ENCODE measurements at places on chromosomes 5 and 9. TPM values are rescaled to one million over a fixed set of nuclear protein-coding genes. Genes with fewer than 3 reads are reported as not detected.

DNA sequence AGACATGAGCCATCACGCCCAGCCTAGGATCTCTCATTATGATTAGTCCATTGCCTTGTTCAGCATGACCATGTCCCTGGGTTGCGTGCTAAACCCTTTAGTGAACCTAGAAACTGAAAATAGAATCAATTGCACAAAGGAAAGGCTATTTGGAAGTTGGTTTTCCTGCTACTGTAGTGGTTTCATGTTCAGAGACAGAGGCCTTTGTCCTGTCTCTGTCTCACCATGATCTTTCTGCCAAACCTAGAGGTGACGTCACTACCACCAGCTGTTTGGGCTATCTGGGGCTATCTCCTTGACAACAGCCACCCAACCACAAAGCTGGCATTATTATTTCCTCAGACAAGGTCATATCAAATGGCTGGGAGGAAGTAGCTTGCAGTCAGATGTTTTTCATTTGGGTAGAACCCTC is 4.0 kb upstream of the CDK5RAP2 start:
- no peak for DNase-seq

The ARID3C gene
- 1.6 TPM for total RNA-seq

The STKLD1 gene
- total RNA-seq = 1.1 TPM

The PHF19 gene
- total RNA-seq = 312 TPM

DNA sequence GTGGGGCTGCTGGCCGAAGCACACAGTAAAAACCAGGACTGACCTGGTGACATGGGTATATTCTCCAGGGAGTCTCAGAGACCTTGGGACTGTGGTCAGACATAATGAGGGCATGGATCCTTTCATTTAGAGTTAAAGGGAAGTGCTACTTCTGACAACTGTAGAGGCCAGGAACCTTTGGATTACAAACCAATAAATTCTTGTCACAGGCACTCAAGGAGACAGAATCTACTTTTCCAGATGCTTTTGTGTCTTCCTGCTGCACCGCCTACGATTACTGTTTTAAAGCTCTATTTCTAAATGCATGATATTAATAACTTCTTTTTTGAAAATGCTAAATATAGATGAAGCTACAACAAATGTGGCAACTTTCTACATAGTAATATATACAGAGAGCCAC is 106.5 kb upstream of the LPAR1 start:
- DNase-seq = no peak

DNA sequence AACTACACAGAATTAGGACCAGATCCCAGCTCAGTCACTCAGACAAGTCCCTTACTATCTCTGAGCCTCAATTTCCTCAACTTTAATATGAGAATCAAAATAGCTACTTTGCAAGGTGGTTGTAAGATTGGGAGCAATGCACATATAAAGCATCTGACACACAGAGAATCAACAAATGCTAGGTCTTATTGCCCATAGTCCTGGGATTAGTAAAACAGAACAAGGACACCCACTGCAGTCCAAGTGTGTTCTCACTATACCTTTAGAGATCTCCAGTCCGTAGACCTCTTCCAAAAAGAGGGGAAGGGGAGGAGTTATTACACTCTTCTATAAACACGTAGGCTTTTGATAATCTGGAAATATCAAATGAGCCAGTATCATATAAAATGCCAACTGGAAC is 190.0 kb downstream of the CCDC192 start:
- no peak for DNase-seq

The PCDHGB1 gene
- not detected for total RNA-seq

The FOXD4L3 gene
- total RNA-seq = not detected

The RASEF gene
- total RNA-seq = not detected

DNA sequence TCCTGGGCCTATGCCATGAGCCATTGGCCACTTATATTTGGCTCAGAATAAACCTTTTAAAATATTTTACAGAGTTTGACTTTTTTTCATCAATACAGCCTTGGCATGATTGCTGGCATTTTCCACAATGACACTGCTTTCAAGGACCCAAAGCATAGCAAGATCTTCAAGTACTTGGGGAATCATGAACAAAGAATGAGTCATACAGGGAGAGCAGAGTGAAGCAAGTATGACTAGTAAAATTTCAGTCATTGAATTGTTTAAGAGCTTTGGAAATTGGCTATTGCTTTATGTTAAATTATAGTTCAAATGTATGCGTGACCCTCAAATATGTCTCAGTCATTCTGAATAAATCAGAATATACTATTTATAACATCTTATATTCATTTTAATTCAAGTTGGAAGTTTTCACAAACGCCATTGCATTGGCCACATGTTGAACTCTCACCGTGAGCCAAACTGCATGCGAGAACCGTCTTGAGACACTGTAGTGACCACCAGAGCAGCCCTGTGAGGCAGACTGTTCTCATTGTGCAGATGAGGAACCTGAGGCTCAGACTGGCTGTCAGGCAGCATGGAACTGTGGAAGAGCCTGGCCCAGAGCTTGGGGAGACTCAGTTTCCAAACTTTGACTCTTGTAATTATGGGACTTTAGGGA is 52.9 kb downstream of the GDNF start:
- no peak for DNase-seq

GRCh38 chr5:78373231-78373630 is 12.8 kb downstream of the SCAMP1 start:
- no peak for DNase-seq
